Karpas-422 (cell line): ENCODE measurements at places on chromosomes 4 and X. TPM values are rescaled to one million over a fixed set of nuclear protein-coding genes. Genes with fewer than 3 reads are reported as not detected.

Gene MAGEC3
- not detected in 2 replicates for total RNA-seq

Gene RADX
- total RNA-seq, result 18.4 and 22.7 TPM in 2 replicates

Gene RTL9
- 0.07 TPM in 1 of 2 replicates, not detected in the other for total RNA-seq

Gene ASB12
- 0.41 and 0.51 TPM in 2 replicates for total RNA-seq

Gene NLGN3
- 0.86 and 1.9 TPM in 2 replicates for total RNA-seq

Gene ART3
- not detected in 2 replicates for total RNA-seq

Gene RBMX2
- 16.0 and 30.0 TPM in 2 replicates for total RNA-seq

Gene TASL
- total RNA-seq, result 0.30 and 1.5 TPM in 2 replicates

Gene GYPB
- not detected in 2 replicates for total RNA-seq

Gene SSX2B
- total RNA-seq, result not detected in 2 replicates

Gene S100G
- not detected in 2 replicates for total RNA-seq

Gene EGF
- not detected in 2 replicates for total RNA-seq

Gene HTN1
- not detected in 2 replicates for total RNA-seq

Gene SLC6A14
- not detected in 2 replicates for total RNA-seq

Gene GPC4
- total RNA-seq, result not detected in 2 replicates

Gene VCX
- not detected in 2 replicates for total RNA-seq

Gene SPP1
- total RNA-seq, result not detected in 2 replicates

Gene MAGEA3
- total RNA-seq, result not detected in 2 replicates

Gene MMAA
- total RNA-seq, result 4.0 and 9.5 TPM in 2 replicates

Gene VEGFD
- total RNA-seq, result not detected in 2 replicates

Gene ARX
- not detected in 2 replicates for total RNA-seq

Gene OCIAD2
- 68.1 and 149 TPM in 2 replicates for total RNA-seq

Gene IL2
- not detected in 2 replicates for total RNA-seq

Gene PABPC1L2B
- total RNA-seq, result not detected in 2 replicates

Gene USP38
- 16.6 and 31.3 TPM in 2 replicates for total RNA-seq

Gene TAF7L
- total RNA-seq, result not detected in 2 replicates

Gene SFRP2
- not detected in 2 replicates for total RNA-seq

Gene FGFBP2
- total RNA-seq, result not detected in 2 replicates

Gene SAGE1
- total RNA-seq, result not detected in 2 replicates

Gene EREG
- total RNA-seq, result not detected in 2 replicates

Gene ZCCHC18
- 0.41 and 0.90 TPM in 2 replicates for total RNA-seq

Gene CDS1
- total RNA-seq, result not detected in 2 replicates

Gene BMP3
- not detected in 2 replicates for total RNA-seq

Gene HHIP
- total RNA-seq, result not detected in 2 replicates

Gene GAGE12H
- not detected in 2 replicates for total RNA-seq

Gene SHOX
- total RNA-seq, result 0.36 TPM in 1 of 2 replicates, not detected in the other

Gene SSX4B
- not detected in 2 replicates for total RNA-seq

Gene PCSK1N
- total RNA-seq, result not detected in 2 replicates

Gene MAGEA2B
- total RNA-seq, result not detected in 2 replicates

Gene SMAD1
- total RNA-seq, result not detected in 2 replicates

Gene LRP2BP
- 0.26 TPM in 1 of 2 replicates, not detected in the other for total RNA-seq

Gene ARMCX2
- not detected in 2 replicates for total RNA-seq

Gene ODAPH
- not detected in 2 replicates for total RNA-seq

Gene PLS3
- not detected in 2 replicates for total RNA-seq
